ENCODE measurements at places on chromosomes 2 and 18.

GRCh38 chr2:146985753-146986152 lies 859.1 kb upstream of the ACVR2A start:
- no peak for DNase-seq

DNA sequence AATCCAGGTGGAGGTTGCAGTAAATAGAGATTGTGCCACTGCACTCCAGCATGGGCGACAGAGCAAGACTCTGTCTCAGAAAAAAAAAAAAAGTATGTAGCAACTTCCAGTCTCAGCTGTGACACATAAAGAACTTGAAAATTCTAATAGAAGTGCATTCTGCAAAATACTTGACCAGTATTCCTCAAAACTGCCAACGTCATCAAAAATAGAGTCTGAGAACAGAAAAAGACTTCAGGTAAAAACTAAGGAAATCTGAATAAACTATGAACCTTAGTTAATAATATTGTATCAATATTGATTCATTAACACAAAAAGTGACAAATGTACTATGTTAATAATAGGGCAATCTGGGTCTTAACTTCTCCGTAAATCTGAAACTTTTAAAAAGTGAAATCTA lies 76.7 kb upstream of the WDR75 start:
- no peak for DNase-seq

- DNase-seq = no peak
Measured at GRCh38 chr2:212694398-212694797, 155.8 kb upstream of the ERBB4 start.

DNA sequence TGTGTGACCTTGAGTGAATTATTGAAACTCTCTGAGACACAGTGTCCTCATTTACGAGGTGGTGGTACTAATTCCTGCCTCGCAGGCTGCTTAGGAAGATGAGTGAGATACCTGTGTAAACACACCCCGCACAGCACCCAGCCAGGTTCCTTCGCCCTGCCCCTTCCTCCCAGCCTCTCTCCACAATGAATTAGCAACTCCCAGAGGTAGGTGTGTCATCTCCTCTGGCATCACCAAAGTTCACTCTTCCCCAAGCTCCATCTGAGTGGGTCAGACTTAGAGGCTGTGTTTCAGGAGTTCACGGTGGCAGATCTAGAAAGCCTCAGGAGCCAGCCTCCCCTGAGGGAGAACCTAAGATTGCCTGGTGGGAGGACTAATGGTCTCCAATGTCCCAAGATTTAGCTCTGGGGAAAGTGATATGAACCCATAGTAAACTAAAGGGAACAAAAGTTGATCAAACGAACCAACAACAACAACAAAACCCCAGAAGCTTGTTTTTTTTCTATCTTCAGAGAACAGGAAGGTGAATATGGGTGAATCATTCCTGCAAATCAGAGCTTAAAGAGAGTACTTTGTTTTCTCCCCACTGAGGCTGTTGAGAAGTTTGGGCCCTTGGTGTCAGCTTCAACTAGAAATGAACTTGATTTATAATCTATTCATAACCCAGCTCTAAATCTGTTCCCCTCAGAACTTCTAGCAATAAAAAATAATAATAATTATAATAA lies 44.4 kb upstream of the NRP2 start:
- no peak for DNase-seq

DNA sequence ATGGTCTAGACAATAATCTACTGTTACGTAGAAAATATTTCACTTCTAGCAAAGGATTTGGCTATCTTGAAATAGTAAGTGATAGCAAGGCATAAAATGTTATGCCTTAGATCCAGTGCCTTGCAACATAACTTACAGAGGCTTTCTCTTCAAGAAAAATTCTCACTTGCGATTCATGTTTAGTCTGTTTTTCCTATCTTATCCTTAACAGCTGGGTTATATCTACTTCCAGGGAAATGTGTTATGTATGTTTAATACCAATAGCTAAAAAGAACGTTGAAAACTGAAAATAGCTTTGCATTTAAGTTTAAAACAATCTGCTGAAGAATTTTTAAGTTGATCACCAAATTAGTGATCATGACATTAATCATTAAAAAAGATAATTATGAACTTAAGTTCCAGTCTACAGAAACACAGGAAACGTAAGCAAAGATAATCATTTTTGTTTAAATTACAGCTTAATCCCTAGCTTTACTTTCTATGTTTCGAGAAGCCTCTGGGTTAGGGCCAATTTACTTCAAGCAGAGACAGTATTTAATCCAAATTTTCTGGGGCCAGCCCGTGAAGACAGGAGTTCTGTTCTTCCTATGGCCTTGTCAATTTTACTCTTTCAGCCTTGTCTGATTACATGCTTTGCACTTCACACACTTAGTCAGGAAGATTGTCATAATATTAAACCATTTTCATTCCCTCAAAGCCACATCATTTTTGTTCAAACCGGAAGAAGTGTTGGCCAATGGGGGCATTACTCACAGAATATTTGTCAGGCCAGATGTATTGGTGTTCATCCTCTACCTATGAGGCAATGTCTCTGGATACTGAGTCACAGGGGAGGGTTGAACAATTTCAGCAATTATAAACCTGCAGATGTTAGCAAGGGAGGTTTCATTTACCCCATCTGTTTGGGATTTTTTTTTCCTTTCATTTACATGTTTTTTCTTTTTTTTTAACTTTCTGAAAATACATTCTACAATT lies 1132.9 kb upstream of the ZEB2 start:
- no peak for DNase-seq

DNA sequence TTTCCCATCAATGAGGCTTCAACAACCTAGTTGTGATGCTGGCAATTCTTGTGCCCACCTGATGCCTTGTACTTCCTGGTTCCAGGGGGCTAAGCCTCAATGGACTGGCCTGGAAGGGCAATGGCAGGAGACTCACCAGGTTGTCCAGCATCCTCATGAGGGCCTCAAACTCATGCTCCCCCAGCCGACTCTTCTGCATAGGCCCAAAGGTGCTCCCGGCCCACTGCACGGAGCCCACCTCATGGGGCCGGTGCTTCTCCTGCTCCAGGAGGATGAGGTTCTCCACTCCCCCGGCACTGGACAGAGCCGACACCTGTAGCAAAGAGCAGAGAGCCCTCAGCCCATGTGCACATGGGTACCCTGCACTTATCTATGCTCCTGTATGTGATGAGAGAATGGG lies 84.5 kb downstream of the ADD2 start:
- no peak for DNase-seq

- no peak for DNase-seq
Measured at GRCh38 chr18:36047521-36047920, 19.8 kb downstream of the RPRD1A start.

All from activated effector memory CD4-positive, alpha-beta T cell treated with Interleukin-2 at 50 U/mL for 16 hours (primary cell).